Astrocyte of the hippocampus (primary cell): ENCODE measurements at places on chromosomes 7 and 10.
A peak's percentile ranks its signal among the peaks of the same experiment; 100 is the strongest.

DNA sequence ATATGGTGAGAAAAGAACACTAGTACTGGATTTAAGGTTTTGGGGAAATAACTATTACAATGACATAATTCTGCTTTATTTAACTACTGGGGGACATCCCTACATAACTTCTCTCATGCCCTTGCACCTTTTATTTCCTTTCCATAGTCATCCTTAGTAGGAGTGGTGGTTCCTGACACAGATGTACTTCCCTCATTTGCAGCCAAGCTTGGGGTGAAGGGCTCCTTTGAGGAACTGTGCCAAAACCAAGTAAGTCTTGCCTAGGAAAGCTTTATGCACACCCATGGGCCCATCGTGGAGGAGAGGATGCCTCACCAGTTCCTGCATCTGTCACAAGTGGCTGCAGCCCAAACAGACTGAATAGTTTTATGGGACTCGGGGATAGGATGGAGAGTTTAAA, 20.6 kb downstream of the ZDHHC6 start:
- no peak for DNase-seq

GRCh38 chr7:107322015-107322414, 147.8 kb upstream of the GPR22 start:
- no peak for DNase-seq

DNA sequence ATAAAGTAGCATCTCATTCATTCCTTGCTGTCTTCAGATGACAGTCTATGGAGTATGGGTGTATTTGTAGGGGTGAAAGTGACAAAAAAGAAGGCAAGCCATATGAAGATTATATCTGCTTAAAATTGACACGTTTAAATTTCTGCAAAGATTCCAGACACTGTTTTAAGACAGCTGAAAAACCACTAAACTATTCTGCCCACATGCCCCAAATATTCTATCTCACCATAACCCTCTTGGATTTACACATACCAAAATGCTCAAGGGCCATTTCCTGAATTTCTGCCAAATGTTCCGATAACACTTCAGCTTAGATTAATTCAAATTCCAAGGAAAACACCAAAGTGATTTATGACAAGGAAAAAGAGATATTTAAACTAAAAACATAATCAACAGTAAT, 99.9 kb upstream of the IL6 start:
- DNase-seq: peak; percentile 86

DNA sequence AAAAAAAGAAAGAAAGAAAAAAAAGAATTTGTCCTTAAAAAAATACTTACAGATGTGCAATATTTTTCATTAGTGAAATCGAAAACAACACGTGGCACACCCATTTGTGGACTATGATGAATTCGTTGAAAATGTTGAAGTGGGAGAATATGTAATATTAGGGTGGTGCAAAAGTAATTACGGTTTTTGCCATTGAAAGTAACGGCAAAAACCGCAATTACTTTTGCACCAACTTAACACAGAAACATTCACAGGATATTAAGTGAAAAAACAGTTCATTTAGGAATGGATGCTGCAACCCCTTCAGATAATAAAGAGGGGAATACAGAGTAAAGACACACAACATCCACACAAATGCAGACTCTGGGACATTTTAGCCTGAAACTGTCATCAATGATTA, 96.0 kb downstream of the CALN1 start:
- DNase-seq: no peak

GRCh38 chr7:128869138-128869943, 6.7 kb downstream of the ATP6V1F start:
- peak; percentile 72 for DNase-seq
